Stimulated activated naive CD8-positive, alpha-beta T cell treated with anti-CD3 and anti-CD28 coated beads, Interleukin-15, amount 100 ng/mL, for 72 hours (primary cell): ENCODE measurements at places on chromosomes 3 and 15.
A peak's percentile ranks its signal among the peaks of the same experiment; 100 is the strongest.

GRCh38 chr3:98406034-98406433 lies 15.6 kb downstream of the OR5K3 start:
- DNase-seq: no peak

GRCh38 chr3:185508335-185508991 lies 9.6 kb upstream of the TMEM41A start:
- no peak for DNase-seq

- no peak for DNase-seq
Measured at GRCh38 chr3:100124201-100124761, 10.0 kb upstream of the FILIP1L start.

- DNase-seq: peak; percentile 31
Measured at GRCh38 chr15:38252481-38253350, at the start of gene SPRED1. Gene SPRED1, plus strand, starts transcription at chr15:38252836. Its CDS starts 350 bp downstream, at chr15:38253186.

DNA sequence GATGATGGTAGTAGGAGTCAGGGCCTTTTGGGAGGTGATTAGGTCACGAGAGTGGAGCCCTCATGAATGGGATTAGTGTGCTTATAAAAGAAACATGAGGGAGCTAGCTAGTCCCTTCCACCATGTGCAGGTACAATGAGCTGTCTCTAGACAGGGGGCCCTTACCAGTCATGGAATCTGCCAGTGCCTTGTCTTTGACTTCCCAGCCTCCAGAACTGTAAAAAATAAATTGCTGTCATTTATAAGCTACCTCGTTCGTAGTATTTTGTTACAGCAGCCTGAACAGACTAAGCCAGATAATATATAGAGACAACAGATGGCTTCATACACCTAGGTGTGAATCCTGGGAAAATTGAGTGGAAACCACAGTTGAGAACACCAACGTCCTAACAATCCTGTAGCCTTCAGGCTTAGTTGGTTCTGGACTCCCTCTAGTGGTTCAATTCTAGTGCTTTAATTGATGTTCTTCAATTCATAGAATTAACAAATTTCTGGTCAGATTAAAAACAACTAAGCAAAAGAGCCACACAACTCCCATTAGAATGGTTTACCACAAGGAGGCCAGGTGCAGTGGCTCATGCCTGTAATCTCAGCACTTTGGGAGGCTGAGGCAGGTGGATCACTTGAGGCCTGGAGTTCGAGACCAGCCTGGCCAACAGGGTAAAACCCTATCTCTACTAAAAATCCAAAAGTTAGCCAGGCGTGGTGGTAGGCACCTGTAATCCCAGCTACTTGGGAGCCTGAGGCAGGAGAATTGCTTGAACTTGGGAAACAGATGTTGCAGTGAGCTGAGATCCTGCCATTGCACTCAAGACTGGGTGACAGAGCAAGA lies 21.3 kb upstream of the GATM start:
- DNase-seq: no peak

GRCh38 chr15:61811952-61812351 lies 248.3 kb downstream of the VPS13C start:
- no peak for DNase-seq
